ENCODE measurements at places on chromosomes 6 and 20.

- DNase-seq, result peak; percentile 65
Measured at GRCh38 chr20:19265646-19266374, 53.4 kb downstream of the SLC24A3 start.

GRCh38 chr20:36975099-36975818, 23.8 kb upstream of the SAMHD1 start:
- DNase-seq, result peak; percentile 36

- DNase-seq, result no peak
Measured at GRCh38 chr6:36283608-36284007, 13.7 kb downstream of the PNPLA1 start.

- no peak for DNase-seq
Measured at GRCh38 chr6:37277001-37277409, 19.1 kb upstream of the TMEM217 start.

GRCh38 chr6:148530394-148530953, 187.8 kb downstream of the SASH1 start:
- peak; percentile 47 for DNase-seq

DNA sequence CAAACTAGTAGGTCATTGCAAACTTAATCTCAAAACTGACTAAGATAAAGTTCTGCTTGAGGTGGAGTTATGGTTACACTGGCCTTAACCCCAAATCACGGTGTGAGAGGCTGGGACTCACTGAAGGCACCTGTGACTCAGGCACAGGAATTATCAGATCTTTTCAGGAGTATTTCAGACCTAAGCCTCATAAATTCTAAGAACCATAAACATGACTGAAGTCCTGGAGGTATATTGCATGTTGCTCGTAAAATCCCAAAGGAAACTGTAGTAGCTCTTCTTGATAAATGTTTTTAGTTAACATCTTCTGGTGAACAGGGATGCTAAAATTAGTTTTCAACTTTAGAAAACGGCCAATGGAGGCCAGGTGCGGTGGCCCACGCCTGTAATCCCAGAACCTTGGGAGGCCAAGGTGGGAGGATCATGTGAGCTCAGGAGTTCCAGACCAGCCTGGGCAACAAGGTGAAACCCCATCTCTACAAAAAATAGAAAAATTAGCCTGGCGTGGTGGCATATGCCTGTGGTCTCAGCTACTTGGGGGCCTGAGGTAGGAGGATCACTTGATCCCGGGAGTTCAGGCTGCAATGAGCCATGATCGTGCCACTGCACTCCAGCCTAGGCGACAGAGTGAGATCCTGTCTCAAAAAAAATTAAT, 36.5 kb downstream of the DZANK1 start:
- no peak for DNase-seq

- peak; percentile 28 for DNase-seq
Measured at GRCh38 chr20:59055302-59055701, 12.7 kb upstream of the PRELID3B start.

DNA sequence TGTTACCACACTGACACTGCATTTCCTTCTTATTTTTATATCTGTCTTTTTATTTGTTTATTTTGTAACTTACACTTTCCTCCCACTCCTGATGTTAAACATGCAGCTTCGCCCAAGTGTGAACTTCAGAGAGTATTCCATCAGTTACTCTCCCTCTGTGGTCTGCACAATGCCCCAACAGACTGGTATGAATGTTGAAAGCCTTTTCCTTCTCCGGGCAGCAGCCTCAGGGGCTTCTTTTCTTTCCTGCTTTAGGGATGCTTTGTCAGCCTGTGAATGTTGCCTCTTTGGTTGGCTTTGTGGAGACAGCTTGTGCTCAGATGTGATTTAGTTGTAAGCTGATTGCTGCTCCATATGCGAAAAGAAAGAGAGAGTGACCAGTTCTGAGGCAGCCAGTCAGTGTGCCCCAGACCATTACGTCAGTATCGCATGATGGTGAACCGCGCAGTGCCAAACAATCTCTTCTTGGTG, 44.0 kb downstream of the SMPDL3A start:
- no peak for DNase-seq

DNA sequence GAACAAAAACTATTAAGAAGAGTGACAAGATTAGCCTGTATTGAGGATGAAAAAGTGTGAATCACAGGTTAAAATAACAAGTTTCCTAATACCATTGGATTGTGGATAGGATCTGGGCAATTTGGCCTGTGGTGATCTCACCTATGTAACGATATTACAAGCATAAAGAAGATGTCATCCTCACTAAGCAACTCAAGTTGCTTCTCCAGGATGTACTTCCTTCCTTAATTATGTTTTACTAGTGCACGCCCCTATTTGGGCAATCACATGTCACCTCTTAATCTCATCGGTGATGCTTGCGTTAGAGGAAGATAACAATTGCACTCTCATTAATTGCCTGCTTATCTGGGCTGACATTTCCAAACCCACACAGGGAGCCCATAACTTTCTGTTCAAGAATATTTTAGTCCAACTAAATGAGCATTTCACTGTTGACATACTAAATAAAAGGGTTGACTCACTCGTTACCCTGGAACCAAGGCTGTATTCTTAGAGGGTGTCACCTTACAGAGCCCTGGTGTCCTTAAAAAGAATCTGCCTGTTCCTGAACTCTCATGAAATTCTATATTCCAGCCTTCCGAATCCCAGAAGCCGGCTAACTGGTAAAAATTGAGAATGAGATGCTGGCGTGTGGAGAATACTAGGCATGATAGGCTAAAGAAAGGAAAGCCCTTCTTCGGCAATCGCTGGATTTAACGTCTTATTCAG, 88.2 kb upstream of the ATXN1 start:
- no peak for DNase-seq

- DNase-seq, result no peak
Measured at GRCh38 chr20:19786311-19786710, 28.3 kb downstream of the RIN2 start.

GRCh38 chr6:113833537-113833936, 23.6 kb upstream of the MARCKS start:
- DNase-seq, result peak; percentile 6

All from GM12865 (cell line).